ENCODE measurements at places on chromosomes 6 and 20. TPM values are rescaled to one million over a fixed set of nuclear protein-coding genes. Genes with fewer than 3 reads are reported as not detected.

The ADGRF4 gene
- total RNA-seq: under 0.01 TPM

The KATNA1 gene
- 24.5 TPM for total RNA-seq

The FAM217A gene
- total RNA-seq: not detected

The NRSN1 gene
- not detected for total RNA-seq

The C6orf163 gene
- 0.35 TPM for total RNA-seq

The PRL gene
- not detected for total RNA-seq
